Stimulated activated CD4-positive, alpha-beta T cell treated with anti-CD3 and anti-CD28 coated beads, Interleukin-1b, Interleukin-23, amount 100 ng/mL, for 24 hours (primary cell): ENCODE measurements at places on chromosomes 13 and 19.

GRCh38 chr13:102141625-102142472 is 260.0 kb downstream of the FGF14 start:
- no peak for DNase-seq

DNA sequence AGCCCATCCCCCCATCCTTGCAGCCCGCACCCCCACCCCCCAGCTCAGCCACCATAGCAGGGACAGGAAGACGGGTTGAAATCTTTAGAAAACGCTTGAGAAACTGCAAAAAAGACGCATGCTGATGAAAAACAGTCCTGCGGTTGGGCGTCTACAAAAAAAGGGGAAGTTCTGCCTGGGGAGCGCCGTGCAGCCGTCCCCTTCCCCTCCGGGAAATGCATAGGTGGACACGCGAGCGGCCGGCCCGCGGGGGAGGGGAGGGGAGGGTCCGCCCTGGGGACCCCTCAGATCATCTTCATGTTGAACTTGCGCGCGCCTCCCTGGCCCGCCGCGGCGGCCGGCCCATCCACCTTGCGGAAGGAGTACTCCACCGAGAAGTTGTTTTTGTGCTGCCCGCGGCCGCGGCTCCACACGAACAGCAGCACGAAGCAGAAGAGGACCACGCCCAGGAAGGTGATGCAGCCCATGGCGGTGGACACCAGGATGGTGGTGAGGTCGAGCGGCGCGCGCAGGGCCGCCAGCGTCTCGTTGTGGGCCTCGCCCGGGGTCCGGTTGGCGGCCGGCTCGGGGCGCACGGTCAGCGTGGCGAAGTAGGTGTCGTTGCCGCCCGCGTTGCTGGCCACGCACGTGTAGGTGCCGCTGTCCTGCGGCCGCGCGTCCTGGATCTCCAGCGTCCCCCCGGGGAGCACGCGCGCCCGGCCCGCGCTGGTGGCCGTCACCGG is 7.9 kb upstream of the PEAK3 start:
- DNase-seq: no peak

- DNase-seq: no peak
These were observed 77.2 kb downstream of the TSC22D1 start for GRCh38 chr13:44498969-44499368.

DNA sequence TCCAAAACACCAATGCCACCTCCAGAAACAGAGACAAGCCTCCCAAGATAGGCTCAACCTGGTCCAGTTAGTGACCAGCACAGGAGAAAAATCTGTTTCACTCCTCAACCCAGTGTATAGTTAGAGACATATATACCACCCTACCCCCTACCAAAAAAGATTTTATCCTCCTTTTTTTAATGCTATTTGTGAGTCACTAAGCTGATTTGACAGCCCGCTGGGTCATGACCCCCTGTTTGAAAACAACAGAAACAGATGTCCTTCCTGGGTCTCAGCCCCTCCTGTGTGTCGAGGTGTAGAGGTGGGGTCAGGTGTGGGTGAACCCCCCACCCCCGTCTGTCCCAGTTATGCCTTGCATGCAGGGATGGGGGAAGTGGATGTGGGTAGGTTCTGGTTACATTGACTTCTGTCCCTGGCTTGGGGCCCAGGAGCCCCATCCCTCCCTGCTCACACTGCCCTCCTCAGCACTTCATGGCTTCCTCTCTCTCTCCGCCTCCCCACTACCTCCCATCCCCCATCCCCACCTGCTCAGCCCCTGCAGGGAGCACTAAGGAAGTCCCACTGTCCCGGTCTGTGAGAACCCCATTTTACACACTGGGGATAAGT is 14.0 kb upstream of the TOMM40 start:
- no peak for DNase-seq

DNA sequence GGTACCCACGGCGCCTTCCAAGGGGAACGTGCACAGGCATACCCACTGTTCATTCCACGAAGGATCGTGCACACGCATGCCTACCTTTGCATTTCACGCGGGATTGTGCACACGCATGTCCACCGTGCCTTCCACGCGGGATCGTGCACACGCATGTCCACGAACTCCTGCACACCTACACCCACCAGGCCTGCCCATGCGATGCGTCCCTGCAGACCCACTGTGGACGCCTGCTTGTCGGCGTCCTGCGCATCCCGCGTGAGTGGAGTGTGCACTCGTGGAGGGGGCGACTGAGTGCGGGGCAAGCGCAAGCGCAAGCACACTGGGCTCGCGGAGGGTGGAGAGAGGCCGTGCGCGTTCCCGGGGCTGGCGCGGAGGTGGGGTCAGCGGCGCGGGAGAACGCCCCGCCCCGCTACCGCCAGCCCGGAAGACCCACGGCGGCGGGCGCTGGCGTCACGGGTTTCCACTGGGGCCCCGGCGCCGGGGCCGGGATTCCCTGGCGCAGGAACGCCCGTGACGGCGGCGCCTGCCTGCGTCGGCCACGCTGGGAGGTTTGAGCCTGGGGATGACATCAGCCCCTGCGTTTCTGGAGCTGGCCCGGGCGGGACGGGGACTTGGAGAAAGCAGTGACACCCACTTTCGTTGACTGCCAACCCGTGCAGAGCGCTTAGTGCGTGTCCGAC is 18.7 kb downstream of the GADD45B start:
- DNase-seq: peak; percentile 25

DNA sequence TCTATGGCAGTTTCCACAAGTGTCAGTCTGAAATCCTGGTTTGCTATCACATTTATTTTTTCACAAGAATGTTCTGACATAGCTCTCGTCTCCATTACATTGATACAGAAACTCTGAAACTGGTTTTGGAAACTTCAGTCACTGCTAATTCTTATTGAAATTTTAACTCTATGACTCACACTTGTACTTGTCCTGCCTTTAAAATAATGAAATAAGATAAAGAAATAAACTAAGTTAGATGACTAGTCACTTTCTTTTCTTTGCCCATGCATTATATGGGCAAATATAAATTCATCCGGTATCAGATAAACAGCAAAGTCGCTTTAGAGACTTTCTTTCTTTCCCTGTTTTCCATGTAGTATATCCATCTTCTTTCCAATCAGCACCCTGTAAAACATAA is 257.5 kb downstream of the PCDH9 start:
- DNase-seq: no peak

- no peak for DNase-seq
These were observed 646 bp downstream of the TMEM161A start for GRCh38 chr19:19137556-19138108.

DNA sequence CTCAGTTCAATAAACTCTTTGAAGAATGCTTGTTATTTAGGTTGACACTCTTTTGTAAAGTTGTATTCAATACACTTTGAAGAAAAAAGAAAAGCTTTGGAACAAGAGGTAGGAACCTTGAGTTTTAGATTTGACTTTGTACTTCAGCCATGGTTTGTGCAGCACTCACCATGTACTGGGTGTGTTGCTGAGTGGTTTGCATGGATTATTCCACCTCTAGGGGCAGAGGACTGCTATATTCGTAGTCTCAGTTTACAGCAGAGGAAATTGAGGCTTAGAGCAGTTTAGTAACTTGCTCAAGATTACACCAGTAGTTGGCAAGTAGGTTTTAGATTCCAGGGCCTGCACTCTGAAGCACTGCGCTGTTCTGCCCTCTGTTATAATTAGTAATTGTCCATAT is 68.8 kb downstream of the DNAJC3 start:
- DNase-seq: no peak

- no peak for DNase-seq
These were observed 12.0 kb downstream of the PIAS4 start for GRCh38 chr19:4019578-4019977.

GRCh38 chr19:5624018-5624663 is 1.3 kb downstream of the SAFB start:
- no peak for DNase-seq

GRCh38 chr19:580274-580835 is 8.0 kb downstream of the BSG start:
- no peak for DNase-seq

- DNase-seq: no peak
These were observed 265.3 kb downstream of the NALCN start for GRCh38 chr13:101150998-101151397.

DNA sequence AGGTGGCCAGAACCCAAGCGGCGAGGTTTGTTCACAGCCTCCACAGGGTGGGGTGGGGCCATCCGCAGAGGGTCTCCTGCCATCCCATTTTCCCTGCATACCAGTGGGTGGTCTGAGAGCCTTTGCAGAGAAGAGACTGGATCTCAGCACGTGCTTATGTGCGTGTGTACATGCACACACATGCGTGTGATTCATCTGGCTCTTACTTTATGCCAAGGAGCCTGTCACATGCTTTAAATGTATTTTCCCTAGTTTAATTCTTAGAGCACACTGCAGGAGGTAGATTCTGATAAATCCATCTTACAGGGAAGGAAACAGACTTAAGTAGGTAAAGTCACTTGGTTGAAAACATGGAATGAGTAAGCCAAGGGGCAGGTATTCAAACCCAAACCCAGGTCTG is 47.1 kb downstream of the CAPN12 start:
- no peak for DNase-seq

GRCh38 chr13:77861741-77862140 is 56.9 kb downstream of the EDNRB start:
- DNase-seq: no peak

- DNase-seq: no peak
These were observed 12.5 kb upstream of the MAP3K10 start for GRCh38 chr19:40178756-40179155.

- no peak for DNase-seq
These were observed 11.2 kb downstream of the MRPS12 start for GRCh38 chr19:38941979-38942378.

GRCh38 chr19:4678881-4679790 is 9.0 kb upstream of the MYDGF start:
- DNase-seq: no peak

DNA sequence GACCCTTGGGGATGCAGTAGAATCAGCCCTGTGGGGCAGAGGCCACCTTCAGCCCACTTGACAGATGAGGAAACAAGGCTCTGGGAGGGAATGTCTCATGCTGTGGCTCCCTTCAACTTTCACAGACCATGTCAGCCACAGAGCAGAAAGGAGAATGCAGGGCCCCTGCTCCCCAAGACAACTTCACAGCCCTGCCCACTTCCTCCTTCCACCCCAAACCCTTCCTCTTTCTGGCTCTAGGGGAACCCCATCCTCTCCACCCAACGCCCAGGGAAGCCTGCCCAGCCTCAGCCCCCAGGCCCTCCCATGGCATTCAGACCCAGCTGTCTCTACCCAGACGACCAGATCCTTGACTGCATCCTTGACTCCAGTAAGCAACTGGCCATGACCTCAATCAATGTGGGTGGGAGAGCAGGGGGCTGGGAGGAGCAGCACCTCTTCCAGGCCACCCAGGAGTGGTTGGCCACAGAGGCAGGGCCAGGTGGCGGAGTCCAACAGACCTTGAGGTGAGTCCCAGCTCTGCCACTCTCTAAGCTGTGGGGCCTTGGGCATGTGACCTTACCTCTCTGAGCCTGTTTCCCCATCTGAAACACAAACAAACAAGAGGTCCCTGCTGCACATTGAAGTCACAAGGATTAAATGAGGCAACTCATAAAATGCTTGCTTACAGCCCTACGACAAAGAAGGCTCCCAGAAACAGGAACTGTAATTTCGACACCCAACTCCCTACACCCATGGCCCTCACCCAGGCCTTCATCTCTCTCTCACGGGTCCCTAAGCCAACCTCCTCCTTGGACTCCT is 15.8 kb downstream of the DEDD2 start:
- DNase-seq: no peak

- no peak for DNase-seq
These were observed 3.1 kb upstream of the CCDC70 start for GRCh38 chr13:51858433-51859247.

- DNase-seq: peak; percentile 68
These were observed at the start of gene ZNF665 for GRCh38 chr19:53192771-53193534. Gene ZNF665 (minus strand): TSS chr19:53193358. CDS start chr19:53182898, 10,460 bp downstream.

DNA sequence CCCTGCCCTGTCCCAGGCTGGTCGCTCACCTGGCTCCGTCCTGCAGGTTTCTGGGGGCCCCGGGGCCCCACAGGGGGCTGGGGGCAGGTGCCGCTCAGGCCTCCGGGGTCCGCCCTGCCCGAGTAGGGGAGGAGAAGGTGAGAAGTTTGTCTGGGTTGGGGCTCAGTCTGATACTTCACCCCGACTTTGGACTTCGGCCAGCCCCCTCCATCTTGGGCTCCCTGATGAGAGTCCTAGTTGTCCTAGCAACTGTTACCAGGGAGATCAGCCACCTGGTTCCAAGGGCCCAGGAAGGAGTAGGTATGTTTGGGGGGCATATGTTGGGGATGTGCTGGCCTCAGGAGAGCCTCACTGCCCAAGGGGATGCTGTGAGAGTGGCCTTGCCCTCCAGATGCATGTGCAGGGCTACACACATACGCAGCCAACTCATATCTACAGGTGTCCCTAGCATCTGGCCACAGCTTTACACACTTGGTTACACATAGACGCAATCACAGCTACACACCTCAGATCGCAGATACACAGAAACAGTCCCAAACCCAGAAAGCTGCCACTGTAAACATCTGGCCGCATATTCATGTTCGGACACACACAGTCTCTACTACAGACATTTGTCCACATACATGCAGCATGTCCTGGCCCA is 3.4 kb downstream of the NUMBL start:
- DNase-seq: no peak

DNA sequence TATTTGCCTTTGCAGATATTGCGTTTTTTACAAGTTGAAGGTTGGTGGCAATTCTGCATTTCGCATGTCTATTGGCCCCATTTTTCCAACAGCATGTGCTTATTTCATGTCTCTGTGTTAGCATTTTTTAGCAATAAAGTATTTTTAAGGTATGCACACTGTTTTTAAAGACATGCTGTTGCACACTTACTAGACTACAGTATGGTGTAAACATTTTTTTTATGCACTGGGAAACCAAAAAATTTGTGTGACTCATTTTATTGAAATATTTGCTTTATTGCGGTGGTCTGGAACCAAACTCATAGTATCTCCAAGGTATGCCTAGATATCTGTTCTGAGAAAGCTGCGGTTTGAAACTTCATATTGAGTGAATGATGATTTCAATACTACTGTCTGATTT is 55.4 kb upstream of the RNF113B start:
- no peak for DNase-seq

DNA sequence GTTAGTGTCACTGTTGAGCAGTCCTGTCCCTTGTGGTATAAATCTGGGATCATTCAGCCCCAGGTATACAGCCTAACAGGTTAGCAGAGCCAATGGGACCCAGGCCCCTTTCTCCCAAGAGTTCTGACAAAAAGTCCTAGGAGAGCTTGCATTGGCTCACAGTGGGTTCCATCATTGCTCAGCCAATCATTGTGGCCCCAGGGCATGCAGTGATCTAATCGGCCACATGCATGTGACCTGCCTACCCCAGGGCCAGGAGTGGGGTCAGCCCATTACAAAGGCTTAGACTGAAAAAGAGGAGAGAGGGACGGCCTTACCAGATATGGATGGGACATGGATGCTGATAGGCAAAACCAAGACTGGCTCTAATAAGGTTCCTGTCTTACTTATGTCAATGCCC is 41.1 kb downstream of the SPTBN4 start:
- no peak for DNase-seq

- no peak for DNase-seq
These were observed at the start of gene KLHL1 for GRCh38 chr13:70108356-70109105. Gene KLHL1 (minus strand): TSS chr13:70108452. CDS start chr13:70107699, 753 bp downstream.

GRCh38 chr19:54451331-54451871 is 2.4 kb downstream of the LENG8 start:
- no peak for DNase-seq

- DNase-seq: no peak
These were observed 40.5 kb upstream of the RNF113B start for GRCh38 chr13:98217597-98217996.
